ENCODE measurements at places on chromosomes 11 and 22.

- DNase-seq: no peak
These were observed 77.8 kb upstream of the DDI1 start for GRCh38 chr11:103958475-103959215.

DNA sequence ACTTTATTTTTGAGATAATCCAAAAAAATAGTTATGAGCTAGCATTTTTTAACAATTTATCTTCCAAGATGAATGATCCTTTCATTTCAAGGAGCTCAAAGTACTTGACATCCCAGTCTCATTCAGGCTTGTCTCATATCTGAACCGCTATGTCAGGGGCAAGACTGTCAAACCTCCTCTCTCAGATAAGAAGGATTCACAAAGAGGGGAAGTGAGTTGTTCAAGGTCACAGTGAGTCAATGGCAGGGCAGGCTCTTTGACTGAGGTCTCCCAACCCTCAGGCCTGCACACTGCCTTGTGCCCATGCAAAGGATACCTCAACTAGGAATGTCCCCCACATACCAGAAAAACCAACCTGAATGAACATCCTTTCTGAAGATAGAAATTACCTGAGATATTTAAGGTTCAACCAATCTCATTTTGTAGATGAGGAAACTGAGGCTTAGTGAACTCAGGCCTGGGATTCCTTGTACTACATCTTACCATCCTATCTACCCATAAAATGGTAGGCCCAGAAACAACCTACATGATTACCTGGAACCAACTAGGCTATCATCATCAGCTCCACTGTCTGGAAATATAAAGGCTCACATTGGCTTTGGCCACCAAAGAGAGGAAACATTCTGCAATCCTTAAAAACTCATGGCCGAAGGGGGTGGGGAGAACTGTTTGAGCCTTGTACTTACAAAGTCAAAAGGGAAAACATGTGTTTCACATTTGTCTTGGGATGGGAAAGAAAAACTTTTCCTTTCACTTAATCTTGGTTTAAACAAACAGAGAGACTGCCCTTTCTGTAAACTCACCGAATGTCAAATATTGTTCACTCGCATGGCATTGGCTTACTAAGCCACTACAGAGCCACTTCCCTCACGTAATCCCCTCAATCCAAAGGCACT lies 51.1 kb downstream of the LIF start:
- DNase-seq: no peak

- peak; percentile 57 for DNase-seq
These were observed at the start of gene ALKBH8 for GRCh38 chr11:107565219-107565937. TSS of gene ALKBH8 (minus strand) at chr11:107565735. CDS start at chr11:107560893, 4,842 bp downstream.

DNA sequence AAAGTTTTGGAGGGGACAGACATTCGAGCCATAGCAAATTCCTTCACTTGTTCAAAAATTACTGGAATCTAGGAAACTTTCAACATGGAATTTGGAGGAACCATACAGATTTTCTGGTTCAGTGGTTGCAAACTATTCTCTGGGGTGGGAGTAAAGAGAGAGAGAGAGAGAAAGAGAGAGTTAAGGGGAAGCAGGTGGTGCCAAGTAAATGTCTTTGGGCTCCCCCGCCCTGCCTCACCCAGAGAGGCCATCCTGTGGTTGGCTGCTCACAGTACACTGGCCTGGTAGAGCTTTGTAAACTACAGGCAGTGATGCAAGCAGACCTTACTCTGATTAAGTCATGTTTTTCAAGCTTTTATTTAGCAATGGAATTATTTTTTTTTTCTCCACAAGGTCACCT lies 82.6 kb downstream of the ADAMTS15 start:
- peak; percentile 51 for DNase-seq

DNA sequence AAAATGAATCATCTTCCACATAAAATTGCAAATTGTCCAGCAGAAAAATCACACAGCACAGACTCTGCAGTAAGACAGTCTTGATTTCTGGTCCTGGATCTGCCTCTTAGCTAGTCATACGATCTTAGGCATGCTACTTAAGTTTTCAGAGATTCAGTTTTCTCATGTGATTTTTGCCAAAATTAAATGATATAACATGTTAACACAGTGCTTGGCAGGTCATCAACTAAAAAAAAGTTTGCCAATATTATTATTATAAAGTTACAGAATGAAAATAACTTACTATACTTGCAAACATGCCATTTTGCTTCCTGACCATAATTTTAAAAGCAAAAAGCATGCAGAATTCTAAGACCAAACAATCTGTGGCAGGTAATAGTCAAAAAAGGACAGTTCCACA lies 15.1 kb downstream of the RAB30 start:
- no peak for DNase-seq

DNA sequence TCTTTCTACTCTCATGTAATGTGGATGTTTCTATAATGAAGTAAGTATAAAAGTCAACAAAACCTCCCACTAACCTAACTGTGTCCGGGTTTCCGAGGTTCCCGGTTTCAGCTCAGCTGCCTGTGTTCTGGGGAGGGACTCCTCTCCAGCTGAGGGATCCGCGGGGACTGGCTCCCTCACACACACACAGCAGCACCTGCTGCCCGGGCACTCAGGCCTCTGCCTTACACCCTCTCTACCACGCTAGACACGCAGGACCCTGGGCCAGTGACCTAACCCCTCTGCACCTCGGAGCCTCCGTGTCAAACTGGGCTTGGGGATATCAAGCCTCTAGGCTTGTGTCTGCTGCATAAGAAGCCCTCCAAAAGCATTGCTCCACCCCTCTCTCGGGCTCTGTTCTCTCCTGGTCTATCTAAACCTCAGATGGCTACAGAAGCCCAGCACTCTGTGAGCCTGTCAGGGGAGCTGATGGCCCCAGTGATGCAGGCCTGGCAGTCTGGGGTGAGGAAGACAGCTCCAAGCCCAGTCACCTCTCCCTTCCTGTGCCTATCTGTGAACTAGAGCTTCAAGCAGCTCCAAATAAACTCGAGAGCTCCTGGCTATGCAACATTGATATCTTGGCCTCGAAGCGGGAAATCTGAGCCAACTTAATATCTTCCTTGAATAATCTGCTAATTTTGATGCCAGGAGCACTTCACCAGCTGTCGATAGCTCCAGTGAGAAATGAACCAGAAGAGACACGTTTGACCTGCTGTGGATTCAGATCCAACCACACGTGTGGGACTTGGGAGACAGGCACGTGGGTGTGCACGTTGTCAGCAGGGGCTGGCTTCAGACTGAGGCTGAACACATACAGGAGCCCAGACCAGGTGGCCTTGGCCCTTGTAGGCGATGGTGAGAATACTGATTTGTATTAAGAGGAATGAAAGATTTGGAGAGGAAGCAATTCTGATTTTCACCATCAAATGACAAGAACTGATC lies 232.7 kb upstream of the B3GAT1 start:
- no peak for DNase-seq

DNA sequence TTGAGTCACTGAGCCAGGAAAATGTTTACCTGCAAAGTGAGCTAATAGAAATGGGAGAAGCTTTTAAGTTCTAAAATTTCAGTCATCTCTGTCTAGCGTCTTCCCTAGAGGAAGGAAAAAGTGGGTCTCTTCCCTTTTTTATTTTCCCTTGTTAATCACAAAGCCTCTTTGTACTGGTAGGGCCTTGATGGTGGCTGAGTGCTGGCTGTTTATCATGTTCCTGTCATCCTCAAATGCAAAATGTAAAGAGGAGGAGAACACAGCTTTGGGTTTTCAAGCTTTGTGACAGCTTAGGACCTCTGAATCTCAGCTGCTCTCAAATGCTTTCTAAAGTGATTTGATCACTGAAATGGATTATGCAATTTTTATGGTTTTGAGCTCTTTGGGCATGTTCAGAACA lies 222.0 kb downstream of the TMEM135 start:
- DNase-seq: no peak

GRCh38 chr11:2099516-2100349 lies 39.5 kb downstream of the IGF2 start:
- no peak for DNase-seq

DNA sequence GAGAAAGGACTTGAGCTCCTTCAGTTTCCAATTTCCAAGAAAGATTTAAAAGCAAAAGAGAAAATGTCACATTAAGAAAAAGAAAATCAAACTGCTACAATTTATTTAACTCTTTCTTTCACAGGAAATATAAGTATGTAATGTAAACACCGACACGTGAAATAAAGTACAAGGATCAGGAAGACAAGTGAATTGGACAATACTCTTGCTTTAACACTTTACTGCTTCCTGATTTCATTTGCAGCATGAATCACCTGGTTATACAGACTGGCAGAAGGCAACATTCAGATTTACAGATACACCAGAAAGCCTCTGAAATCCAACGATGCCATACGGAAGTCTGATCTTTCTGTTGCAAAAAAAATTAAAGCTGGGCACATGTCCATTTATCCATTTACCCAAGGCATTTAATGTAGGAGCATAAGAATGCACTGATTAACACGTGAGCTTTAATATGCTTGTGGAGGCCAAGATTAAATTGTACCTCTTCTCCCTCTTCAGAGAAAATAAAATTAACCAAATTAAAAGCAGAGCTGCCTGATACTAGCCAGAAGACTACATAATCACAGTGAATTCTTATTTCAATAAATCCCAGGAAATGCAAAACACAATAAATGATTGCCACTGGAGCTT lies 16.0 kb upstream of the PPP2R1B start:
- DNase-seq: no peak

DNA sequence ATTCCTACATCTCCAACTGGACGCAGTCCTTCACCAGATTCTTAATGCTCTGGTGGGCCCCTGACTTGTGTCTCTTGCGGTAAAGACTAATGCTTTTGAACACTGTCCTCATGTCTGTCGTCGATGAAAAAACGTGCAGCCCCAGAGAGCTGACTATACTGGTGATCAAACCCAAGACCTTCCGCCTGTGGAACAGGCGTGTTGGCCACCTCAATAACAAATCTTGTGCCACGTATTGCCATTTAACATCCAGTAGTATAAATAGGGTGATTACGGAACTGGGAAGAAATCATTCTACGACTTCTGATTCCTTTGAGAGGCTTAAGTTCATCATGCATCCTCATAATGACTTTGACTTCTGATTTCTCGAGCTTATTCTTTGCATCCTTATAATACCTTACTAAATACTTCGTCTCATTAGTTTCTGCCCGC lies 45.6 kb downstream of the OR4D9 start:
- DNase-seq: no peak

GRCh38 chr22:42651134-42651533 lies 1.9 kb upstream of the CYB5R3 start:
- no peak for DNase-seq

DNA sequence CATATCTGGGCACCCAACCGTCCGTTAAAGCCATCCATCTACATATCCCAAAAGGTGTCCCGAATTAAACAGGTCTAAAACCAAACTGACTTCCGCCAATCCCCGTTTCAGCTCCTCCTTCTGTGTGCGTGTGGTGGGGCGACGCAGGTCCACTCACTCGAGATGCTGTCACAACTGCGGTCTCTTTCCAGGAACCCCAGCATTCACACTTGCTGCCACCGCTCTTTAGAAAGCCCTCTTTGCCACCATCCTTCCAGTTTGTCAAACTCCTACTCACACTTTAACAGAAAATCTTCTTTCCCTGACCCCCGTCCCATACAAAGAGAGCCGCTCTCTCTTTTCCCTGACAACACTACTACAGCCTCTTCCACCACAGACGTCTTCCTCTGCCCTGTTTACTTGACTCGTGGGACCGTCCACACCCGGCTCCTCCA lies 467 bp downstream of the ESS2 start:
- no peak for DNase-seq

DNA sequence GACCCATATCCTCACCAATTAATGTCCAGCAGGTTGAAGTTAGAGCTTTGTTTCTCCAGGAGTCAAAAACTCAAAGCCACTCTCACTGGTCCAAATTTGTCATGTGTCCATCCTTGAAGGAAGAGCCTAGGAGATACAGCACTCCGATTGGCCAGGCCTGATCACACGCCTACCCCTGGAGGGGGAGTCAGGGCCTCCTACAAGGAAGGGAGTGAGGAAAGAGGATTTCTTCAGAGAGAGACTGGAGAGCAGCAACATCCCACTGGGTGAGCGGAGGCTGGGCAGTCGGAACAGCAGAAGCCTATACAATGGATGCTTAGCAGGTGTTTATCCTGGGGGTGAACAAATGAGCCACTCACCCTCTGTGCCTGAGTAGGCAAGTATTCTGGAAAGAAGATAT lies 113.9 kb downstream of the TRIM29 start:
- no peak for DNase-seq

- DNase-seq: no peak
These were observed 31.8 kb downstream of the B3GAT1 start for GRCh38 chr11:134380229-134380628.

Measured in amniotic stem cell (primary cell).